ENCODE measurements at places on chromosomes 13 and 19.
A peak's percentile ranks its signal among the peaks of the same experiment; 100 is the strongest.

- DNase-seq: no peak
Measured at GRCh38 chr13:52954838-52955237, 73.8 kb upstream of the OLFM4 start.

DNA sequence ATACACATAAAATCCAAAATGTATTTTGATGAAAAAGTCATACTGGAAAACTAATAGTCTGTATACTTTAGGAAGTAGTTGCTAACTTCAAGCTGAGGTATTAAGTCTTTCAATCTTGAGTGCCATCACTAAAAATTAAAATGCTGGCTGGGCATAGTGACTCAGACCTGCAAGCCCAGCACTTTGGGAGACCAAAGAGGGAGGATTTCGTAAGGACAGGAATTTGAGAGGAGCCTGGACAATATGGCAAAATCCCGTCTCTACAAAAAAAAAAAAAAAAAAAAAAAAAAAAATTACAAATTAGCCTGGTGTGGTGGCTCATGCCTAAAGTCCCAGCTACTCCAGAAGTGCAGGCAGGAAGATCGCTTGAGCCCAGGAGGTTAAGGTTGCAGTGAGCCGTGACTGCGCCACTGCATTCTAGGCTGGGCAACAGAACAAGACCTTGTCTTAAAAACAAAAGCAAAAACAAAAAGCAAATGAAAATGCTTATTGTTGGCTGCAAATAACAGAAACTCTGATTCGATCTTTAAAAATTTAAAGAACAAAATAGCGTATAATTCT is 1994.2 kb upstream of the PCDH20 start:
- DNase-seq: no peak

GRCh38 chr19:57746580-57747471 is at the start of gene ZNF776:
Gene ZNF776 (plus strand): TSS chr19:57746815. CDS start chr19:57747059, 244 bp downstream.
- peak; percentile 90 for DNase-seq

GRCh38 chr13:51223560-51224270 is 1.5 kb downstream of the FAM124A start:
- no peak for DNase-seq

DNA sequence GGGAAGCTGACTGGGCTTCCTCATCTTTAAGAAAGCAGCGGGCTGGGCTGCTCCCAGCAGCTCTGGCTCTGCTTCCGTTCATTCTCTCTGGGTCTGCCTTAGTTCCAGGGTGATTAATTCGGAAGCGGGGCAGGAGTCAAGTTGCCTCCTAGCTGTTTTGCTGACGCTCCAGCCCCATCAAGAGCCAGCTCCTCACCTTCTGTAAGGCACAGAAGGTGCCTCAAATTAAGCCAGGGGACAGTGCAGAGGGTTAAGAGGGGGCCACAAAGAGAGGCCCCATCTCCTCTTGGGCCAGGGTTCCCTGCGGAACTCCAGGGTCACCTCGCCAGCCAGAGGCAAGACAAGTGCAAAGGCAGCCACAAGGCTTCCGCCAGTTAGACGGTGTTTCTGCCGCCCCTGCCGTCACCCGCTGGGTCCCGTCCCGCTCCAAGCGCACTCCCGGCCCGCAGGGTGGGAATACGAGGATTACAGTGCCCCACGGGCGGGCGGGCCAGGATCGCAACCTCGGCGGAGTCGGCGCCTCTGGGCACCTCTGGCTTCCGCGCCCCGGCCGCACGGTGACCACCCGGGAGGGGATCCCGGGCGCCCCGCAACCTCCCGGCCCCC is 508 bp downstream of the SLC15A1 start:
- DNase-seq: peak; percentile 12

- no peak for DNase-seq
Measured at GRCh38 chr13:49789968-49790367, 2.5 kb downstream of the KPNA3 start.

- no peak for DNase-seq
Measured at GRCh38 chr19:16883522-16883921, 5.3 kb upstream of the F2RL3 start.

DNA sequence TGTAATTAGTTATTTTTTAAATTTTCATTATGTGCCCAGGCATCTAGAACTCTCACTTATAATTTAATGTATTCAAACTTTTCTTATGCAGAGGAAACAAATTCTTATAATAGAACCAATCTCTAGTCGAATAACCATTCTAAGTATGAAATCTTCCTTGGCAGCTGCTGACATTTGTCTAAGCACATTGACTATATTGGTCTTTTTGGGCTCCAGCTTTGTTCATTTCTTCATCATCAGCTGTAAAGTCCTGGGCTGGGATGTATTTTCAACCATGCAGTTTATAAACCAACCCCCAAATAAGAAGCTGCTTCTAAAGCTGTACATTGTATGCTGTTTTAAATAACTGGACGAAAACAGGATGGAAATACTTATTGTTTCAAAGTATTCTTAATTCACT is 2.3 kb upstream of the MICU2 start:
- DNase-seq: no peak

GRCh38 chr19:11152318-11153062 is 3.1 kb downstream of the SPC24 start:
- no peak for DNase-seq

DNA sequence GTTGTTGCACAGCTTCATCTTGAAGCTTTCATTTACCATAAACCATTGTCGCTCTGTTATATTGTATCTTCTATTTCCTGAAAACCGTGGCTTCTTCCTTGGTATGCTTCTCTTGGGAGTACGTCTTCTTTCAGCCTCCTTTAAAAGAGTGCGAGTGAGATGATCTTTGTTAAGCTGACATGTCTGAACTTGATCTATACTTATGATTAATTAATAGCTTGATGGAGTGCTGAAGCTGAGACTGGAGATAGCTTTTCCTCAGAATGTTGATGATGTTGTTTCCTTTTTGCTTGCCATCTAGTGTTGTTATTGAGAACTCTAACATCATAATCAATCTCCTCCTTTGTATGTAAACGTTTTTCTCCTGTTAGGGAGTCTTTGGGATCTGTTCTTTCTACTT is 529.3 kb upstream of the SPRY2 start:
- no peak for DNase-seq

GRCh38 chr13:32851083-32852069 is 164.8 kb upstream of the KL start:
- DNase-seq: no peak

GRCh38 chr13:114131583-114132418 is 622 bp downstream of the RASA3 start:
- DNase-seq: no peak

DNA sequence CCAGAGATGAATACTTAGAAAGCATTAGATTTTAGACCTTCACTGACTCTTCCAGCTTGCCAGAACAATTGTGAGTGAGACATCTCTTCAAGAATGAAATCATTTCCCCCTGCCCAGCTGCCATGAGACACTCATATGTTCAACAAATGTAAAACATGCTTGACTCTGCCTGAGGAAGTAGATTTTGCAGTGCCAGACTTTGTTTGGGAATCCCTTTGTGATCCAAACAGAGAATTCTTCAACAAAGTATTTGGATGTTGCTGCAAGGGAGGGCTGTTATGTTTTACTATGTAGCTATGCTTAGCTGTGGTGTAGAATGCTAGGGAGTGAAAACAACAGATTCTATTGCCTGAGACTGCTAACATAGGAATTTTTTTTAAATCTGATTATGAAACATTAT is 416.4 kb downstream of the DCT start:
- DNase-seq: no peak

GRCh38 chr13:39051157-39051556 is 12.9 kb downstream of the NHLRC3 start:
- DNase-seq: no peak

GRCh38 chr19:58482372-58482771 is 6.2 kb downstream of the ZNF446 start:
- DNase-seq: no peak

GRCh38 chr19:29866011-29866410 is 54.2 kb downstream of the CCNE1 start:
- no peak for DNase-seq

DNA sequence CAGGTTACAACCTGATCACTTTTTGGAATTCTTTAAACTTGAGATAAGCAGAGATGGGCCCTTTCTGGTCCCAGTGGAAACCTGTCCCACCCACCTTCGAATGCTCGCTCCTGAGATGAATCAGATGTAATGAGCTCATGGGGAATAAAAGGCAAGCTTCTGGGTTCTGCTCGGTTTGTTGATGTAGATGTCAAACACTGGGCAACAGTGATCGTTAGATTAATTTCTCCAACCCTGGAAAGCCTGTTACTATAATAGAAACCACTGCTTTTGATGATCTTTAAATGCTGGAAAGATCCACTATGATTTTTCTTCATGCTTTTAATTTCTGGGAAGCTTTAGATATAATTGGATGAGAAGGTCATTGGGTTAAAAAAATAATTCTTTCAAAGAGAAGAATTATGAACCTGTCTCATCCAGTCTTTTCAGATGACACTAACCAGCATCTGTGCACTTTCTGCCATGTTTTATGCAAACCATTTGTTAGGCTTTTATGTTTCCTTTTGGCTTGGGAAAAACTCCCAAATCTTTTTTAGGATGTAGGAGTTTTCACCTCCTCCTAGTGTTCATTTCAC is 49.3 kb downstream of the B3GLCT start:
- DNase-seq: no peak

DNA sequence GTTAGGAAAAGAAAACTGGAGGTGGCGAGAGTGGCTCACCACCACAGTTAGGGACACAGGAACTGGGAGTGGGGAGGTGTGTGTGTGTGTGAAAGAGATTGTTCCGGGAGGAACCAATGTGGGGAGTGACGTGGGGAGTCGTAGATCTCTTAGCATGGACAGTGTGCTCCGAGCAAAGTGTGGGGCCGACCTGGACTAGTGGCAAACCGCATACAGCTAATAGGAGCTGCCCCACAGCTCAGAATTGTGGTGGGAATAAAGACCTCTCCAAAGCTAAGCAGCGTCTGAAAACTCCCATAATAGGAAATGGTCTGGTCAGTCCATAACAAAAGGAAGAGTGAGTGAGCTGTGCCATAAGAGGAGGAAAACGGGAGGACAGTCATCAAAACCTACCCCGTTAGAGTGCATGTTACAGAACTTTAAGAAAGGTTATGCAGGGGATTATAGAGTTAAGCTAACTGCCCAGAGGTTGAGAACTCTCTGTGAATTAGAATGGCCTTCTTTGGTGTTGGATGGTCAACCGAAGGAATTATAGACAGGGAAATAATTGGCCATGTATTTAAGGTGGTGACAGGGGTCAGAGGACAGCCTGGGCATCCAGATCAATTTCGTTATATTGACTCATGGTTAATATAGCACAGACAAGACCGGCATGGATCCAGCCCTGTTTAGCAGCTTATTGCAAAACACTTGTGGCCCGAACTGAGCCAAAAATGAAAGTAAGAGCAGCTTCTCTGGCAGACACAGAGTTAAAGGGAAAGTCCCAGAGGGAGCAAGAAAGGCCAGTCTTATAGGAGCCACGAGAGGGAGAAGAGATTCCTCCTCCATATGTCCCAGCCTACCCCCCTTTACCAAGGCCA is 8.9 kb upstream of the SLC15A1 start:
- DNase-seq: no peak

GRCh38 chr13:74973935-74974879 is 507.8 kb downstream of the TBC1D4 start:
- DNase-seq: no peak

DNA sequence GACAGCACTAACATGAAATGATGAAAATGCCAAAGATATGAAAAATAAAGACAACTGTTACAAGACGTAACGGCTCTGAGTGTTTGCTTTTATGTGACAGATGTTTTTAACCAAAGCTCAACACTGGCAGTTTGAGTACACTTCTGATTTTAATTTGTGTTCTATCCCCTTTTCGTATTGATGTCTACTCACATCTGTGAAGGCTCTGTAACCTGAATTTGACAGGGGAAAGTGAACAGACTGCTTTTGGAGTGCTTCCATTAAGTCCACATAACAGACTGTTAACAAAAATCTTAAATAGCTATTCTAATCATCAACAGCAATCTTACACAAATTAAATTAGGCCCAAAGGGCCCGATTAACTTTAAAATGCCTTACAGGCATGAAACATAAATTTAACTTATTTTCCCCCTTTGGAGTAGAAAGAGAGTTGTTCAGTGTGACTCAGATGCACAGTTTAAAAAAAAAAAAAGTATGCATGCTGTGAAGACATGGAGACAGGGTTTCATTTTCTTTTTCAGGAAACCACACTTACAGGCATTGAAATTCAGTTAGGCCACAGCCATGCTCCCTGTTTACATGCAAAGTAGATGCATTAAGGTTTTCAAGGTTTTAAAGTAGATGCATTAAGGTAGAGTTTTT is 16.3 kb upstream of the RNASEH2B start:
- no peak for DNase-seq

GRCh38 chr19:35045667-35046300 is 4.3 kb downstream of the HPN start:
- DNase-seq: peak; percentile 68

DNA sequence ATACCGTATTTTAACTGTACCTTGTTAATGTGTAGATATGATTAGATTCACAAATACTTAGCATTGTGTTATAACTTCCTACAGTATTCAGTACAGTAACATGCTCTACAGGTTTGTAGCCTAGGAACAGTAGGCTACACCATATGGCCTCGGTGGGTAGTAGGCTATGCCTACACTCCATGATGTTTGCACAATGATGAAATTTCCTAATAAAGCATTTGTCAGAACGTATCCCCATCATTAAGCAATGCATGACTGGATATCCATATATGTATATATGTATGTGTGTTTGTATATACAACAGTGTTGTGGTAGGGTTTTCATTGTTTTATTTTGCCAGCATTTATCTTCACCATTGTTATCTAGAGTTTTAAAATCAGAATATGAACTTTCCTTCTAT is 119.4 kb downstream of the SLC7A1 start:
- DNase-seq: no peak

DNA sequence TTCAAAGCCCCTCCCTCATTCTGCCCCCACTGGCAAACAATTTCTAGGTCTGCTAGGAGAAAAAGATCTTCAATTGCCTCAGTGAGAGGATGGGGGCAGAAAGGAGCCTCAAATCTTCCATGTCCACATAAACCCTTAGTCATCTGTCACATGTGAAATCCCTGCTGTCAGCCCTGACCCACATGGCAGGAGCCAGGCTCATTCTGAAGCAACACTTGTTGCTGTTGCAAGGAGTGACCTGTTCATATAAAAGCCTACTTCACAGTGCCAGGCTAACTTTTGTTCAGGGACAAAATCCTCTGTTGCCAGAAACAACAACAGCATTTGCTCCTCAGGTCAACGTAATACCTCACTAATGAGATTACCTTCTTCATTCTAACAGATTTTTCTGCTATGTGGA is 70.5 kb downstream of the IRS2 start:
- DNase-seq: no peak
